ENCODE measurements at places on chromosomes 1 and 21.

- DNase-seq = no peak
Observed at GRCh38 chr1:214854126-214854875, 228.2 kb upstream of the KCNK2 start.

DNA sequence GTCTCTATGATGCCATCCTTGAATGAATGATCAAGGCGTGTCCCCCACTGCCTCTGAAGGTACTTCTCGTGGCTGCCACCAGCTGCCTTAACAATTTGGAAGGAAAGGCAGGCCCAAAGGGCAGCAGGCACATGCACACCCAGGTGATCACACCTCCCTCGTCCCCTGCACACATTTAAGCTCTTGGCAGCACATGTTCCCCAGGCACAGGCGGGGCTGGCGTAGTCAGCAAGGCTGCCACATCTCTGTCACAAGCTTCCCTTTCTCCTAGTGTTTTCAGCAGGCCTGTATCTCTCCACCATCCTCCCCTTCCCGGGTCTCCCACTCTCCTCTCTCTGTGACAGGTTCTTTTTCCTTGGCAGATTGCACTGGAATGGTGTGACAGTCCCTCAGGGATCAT is 111.9 kb downstream of the CACNA1E start:
- no peak for DNase-seq

DNA sequence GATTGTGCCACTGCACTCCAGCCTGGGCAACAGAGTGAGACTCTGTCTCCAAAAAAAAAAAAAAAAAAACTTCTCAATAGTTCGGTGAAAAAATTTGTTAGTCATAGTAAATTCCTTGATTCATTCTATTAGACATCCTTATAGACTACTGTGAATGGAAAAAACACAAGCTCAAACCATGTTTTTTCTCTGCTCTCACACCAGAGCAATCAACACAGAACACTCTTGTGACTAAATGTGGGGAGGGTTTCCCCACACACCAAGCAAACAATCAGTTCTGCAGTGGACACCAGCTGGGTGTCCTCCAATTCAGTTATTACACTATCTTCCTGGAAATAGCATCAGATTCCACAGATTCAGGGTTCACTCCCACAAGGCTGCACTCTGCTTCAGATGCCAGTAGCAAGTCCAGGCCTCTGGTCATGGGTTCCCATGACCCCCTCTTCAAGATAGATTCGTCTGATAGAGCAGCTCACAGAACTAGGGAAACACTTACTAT is 69.1 kb upstream of the TEKT2 start:
- peak; percentile 7 for DNase-seq

DNA sequence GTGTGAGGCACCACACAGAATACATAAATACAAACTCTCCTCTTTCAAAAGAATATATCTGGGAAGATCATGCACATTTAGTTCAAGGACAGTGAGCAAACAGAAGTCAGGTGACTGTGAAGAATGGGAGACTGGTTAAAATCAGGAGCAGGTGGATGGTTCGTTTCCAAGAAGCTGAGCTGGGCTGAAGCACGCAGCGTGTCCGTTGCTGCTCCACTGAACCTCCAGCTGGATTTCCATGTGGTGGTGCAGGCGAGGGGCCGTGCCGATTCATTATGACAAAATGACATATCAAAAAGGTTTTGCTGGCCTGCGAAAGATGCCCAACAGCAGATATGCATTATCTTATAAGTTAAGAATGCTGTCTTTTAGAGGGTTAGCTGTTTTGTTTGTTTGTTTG is 66.0 kb downstream of the OLIG1 start:
- no peak for DNase-seq

GRCh38 chr1:54337928-54338327 is 68.3 kb downstream of the SSBP3 start:
- no peak for DNase-seq

All from RKO (cell line).